Activated naive CD4-positive, alpha-beta T cell treated with anti-CD3 and anti-CD28 coated beads, Interleukin-2, amount 50 U/mL, for 72 hours (primary cell): ENCODE measurements at places on chromosomes 3 and 15.

- no peak for DNase-seq
These were observed 731.6 kb downstream of the NAALADL2 start for GRCh38 chr3:175590745-175591144.

DNA sequence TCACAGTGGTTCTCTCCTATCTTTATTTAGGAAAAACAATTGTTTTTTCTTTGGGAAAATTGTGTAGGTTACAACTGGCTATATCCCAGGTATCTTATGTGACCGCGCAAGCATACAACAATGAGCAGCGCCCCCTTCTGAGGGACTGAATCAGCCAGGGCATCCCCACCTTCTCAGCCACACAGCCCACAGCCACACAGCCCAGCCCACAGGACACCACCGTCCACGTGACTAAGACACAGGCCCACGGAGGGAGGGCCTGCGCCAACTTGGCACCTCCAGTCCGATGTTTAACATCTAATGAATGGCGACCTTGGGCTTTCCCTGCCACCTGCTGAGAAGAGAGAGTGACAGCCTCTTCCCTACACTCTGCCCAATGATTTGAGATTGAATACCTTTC, 68.1 kb downstream of the ATP10A start:
- DNase-seq, result no peak

DNA sequence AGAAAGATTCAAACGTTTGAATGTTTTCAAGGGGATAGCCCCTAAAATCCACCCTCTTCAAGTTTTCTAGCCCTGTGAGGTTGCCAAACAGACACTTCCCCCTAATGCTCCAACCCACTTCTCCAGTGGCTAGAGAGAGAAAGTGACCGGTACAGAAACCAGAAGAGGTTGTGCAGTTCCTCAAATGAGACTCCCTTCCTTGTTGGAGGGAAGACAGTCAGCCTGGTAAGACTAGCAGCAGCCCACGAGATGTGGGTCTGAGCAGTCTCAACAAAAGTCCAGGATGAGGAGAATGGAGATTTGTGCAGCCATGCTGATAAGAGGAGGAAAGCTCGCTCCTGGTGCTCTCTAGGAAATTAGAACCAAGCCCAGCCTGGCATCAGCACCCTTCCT, 222.8 kb upstream of the TPRG1 start:
- no peak for DNase-seq

DNA sequence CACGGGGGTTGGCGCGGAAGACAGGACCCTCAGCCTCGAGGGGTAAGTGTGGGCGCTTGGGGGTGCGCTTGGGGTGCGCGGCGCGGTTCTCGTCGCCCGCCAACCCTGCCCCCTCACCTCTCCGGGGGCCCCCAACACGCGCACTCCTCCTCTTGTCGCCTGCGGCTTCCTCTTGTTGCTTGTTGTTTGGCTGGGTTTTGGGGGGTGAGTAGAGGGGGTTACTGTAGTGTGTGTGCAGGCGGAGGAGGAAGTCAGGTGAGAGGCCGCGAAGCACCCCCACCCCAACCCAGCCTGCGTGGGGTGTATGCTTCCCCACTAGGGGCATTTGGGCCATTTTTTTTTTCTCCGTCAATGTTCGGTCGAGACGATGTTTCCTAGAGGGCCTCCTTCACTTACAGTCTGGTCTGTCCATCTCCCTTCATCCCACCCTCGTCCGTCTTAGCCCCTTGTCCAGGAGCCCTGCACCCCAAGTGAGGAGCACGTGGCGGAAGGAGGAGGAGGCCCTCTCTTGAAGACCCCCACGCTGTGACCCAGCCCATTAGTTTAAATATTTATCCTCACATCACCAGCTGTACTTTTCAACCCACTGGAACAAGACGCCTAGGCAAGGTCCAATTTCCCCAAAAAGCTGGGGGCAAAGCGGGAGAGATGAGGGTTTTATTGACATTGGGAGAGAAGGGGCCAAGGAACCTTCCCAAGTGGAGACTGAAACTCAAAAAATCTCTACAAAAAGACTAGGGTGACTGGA, 20.4 kb upstream of the SATB1 start:
- DNase-seq, result peak; percentile 69

- no peak for DNase-seq
These were observed 40.3 kb downstream of the WDR76 start for GRCh38 chr15:43867096-43867495.
